ENCODE measurements at places on chromosomes 2 and 18.

DNA sequence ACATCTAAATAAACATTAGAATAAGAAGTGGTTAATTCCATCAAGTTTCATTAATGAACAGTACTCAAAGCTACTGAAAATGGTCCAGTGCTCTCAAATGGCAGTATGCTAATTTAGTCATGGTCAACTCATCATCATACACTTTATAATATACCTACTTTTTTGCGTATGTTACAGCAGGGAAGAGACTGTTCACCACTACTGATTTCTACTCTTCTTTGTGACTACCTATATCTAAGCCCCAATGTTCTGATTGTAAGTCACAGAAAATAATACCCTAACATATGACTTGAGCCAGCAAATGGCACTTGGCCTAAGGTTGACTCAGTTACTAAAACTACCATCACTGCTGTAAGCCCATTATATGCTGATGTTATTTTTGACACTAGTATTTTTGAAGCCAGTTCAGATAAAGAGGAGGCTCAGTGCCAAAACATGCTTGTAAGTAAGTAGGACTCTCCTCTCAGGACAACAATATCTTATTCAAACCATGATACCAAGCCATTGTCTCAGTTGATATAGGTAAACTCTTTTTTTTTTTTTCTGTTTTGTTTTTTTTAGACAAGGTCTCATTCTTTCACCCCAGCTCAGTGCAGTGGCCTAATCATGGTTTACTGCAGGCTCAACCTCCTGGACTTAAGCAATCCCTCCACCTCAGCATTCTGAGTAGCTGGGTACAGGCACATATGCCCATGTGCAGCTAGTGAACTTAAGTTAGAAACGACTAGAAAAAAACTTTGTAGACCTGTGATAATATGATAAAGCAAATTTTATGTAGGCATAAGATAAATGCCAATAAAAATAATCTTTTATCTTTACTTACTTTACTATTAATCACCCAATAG lies 266.9 kb downstream of the ZNF385B start:
- DNase-seq = no peak

DNA sequence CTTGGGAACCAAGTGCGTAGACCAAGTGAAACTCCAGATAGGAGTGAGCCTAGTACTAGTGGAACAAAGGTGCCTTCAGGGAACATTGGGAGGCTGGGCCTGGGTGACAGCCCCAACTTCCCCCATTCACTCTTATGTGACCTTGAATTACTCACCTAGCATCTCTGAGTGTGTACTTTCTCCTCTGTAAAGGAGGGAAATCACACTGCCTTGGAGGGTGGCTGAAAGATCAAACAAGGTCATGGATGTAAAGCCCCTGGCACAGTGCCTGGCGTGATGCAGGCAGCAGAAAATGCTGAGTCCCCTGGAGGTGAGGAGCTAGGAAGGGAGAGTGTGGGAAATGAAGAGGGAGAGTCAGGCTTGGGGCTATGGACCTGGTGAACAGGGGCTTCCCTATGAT lies 45.9 kb downstream of the MARCO start:
- DNase-seq = no peak

DNA sequence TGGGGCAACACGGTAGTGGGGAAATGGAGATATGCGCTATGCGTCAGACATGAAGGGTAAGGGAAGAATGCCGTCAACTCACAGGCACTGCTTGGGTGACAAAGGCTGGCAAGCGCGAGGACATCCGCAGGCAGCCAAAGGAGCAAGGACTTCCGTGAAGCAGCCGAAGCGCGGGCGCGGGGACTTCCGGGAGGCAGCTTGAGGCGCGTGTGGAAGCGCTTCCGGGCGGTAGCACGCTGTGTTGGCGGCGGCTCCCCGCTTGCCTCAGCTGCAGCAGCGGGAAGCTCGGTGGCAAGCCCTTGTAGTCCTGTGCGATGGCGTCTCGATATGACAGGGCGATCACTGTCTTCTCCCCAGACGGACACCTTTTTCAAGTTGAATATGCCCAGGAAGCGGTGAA lies at the start of gene PSMA8:
Gene PSMA8, plus strand, starts transcription at position 218 of the 400 bp plus-strand sequence. Its CDS starts 97 bp downstream, at position 315.
- peak; percentile 31 for DNase-seq

GRCh38 chr2:221845021-221845365 lies 272.9 kb upstream of the EPHA4 start:
- no peak for DNase-seq

DNA sequence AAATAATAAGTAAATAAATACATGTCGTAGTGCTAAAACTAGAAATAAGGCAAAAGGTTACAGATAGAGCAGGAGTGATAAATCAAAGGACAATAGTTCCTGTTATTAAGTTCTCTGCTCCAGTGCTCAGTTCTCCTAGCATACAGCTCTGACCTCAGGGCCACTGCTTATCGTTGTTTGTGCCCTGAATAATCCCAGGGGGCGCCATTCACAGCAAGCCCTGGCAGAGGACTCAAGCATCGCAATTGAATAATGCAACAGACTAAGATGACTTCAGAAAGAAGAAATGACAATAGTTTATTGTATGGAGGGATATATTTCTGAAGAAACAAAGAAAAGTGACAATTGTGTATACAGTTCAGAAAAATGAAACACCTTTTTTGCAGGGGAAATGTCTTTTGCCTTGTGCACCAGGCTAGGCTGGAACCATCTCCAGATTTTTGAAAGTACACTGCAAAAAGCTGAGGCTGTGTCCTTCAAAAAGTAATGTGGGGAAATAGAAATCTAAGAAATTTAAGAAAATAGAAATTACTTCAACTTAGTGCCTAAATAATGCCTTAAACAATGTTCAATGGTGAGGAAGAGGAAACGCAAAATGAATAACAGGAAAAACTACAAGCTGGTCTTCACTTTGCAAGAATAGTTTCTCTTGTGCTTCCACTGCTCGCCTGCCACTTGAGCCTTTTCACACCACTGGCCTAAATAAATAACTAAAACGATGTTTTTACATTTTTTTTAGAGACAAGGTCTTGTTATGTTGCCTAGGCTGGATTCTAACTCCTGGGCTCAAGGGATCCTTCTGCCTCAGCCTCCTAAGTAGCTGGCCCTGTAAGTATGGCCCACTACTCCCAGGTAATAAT lies 19.0 kb upstream of the CCNYL1 start:
- DNase-seq = peak; percentile 51

DNA sequence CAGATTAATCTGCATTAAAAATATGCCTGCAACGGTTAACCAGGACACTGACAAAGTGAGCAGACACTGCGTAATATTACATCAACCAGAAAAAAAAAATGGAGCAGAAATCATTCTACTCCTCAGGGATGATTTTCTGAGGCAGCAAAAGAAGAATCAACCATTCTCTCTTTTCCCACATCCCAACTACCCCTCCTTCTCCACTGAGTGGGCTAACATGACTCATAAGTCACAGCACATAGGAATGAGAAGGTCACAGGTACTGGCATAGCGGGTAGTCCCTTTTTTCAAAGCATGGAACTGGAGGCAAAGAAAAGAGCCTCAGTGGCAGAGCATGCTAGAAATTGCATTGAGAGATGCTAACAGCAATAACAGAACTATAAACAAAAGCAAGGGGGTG lies 54.3 kb upstream of the TSPYL6 start:
- DNase-seq = no peak

DNA sequence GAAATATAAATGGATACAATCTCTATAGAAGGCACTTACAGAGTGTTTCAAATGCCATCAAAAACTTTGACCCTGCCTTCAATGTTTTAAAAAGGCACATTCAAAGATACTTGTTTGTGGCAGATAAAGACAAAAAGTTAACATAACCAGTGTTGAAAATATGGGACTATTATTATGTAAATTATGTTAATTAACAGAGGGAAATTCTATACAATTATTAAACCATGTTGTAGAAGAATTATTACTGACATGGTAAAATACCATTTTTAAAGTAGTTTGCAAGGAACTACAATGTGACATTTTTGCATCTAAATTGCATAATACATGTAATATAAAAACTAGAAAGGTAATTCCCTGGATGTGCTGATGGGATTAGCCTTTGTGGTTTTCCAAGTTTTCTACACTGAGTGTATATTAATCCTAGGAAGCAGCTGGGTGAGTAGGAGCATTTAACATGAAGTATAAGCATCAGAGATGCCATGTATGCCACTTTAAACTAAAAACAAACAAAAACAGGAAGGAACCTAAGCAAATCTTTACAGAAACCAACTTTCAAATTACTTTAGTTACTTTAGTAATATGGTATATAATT lies 21.7 kb downstream of the MIB1 start:
- DNase-seq = no peak

DNA sequence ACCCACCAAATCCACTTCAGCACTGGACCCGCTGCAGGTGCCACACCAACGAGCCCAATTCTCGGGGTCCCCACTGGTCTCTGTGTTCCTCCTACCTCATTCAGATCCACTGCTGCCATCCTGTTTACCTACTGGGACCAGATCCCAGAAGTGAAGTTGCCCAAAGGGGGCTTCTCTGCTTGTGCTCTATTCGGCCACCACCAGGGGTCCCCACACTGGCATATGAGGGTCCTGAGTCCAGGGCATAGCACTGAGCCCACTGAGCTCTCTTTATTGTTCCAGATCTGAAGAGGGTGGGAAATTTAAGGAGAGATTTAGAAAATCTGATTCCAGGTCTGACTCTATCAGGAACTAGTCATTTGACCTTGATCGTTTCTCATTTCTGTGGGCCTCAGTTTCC lies 2.4 kb downstream of the GPR45 start:
- DNase-seq = no peak

DNA sequence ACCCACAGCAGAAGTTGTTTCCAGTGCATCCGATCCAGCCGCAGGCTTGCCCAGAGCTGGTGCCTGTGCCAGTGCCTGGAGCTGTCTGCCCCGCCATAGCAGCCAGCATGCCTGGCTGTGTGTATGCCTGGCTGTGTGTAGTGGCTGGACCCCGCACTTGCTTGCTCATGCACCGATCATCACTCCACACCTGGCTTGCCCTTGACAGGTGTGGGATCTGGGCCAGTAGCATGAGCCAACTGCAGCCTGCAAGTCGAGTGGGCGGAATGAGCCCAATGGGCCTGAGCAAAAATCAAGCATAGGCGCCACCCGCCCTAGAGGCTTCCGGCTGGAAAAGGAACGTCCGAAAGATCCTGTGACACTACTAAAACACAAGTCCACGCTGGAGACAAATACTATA lies 74.5 kb downstream of the EPB41L3 start:
- no peak for DNase-seq

- no peak for DNase-seq
Observed at GRCh38 chr2:67260343-67261277, 136.5 kb upstream of the ETAA1 start.

GRCh38 chr2:35989503-35989902 lies 366.1 kb upstream of the CRIM1 start:
- DNase-seq = no peak

GRCh38 chr18:30862900-30863299 lies 179.6 kb downstream of the DSC3 start:
- no peak for DNase-seq

- DNase-seq = peak; percentile 55
Observed at GRCh38 chr18:43596105-43596712, 318.9 kb upstream of the SYT4 start.

- DNase-seq = no peak
Observed at GRCh38 chr2:160427629-160428404, 65.8 kb downstream of the RBMS1 start.

GRCh38 chr2:37468170-37468569 lies 123.7 kb downstream of the QPCT start:
- DNase-seq = no peak

DNA sequence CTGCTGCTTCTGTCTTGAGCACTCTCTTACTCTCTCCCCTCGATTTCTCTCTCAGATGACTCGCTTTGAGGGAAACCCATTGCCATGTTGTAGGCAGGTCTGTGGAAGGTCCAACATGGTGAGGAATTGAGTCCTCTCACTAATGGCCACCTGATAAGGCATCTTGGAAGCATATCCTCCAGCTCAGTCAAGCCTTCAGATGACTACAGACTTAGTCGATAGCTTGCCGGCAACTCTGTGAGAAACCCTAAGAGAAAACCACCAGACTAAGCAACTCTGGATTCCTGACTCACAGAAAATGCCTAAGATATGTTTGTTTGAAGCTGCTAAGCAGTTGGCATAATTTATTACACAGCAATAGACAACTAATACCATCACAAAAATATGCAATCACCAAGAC lies 51.2 kb downstream of the WDR75 start:
- DNase-seq = no peak

DNA sequence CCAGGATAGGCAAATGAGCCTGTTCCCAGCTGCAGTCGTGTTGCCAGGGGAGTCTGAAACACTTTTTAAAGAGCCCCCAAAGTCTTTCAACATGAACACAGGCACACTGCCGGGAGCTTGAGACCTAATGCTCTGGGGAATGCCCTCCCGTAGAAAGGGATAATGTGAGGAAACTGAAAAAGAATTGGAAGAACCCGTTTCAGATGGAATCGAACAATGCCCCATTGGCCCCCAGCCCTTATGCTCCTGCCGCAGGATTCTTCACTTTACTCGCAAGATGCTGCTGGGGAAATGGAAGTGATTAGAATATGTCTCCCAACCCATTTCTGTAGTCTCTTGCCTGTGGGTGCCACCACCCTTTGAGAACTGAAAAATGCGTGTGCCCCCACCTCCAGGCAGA lies 136.3 kb upstream of the GATA6 start:
- DNase-seq = no peak

DNA sequence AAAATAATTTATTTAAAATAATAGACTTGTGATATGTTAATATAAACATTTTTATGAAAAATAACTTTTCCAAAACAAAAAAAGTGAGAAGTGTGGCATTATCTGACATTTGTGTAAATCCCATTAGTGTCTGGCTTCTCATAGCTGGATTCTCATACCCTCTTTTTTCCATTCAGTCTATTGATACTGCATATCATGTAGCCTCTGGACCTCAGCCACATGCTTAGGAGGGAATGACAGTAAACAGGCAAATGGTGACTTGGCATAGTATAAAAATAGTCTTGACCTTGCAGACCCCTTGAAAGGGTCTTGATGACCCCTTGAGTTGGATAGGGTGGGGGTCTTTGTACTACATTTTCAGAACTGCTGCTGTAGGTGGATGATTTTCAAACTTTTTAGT lies 29.2 kb downstream of the GALNT1 start:
- no peak for DNase-seq

DNA sequence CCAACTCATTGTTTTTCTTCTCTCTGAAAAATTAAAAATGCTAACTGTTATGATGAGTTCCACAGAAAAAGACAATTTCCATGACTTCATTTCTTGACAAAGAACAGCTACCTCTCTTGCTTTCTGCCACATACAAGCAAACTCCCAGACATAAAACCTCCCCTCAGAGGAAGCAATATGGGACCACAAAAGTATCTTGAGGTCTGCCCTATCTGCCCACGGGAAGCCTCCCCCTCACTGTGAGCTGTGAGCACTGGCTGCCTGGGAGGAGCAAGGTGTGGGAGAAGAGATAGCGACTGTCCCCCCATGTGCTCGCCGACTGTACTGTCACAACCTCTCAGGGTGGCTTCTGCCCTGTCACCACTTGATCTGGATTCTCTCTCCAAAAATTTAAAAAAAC lies 69.7 kb upstream of the NRP2 start:
- no peak for DNase-seq

GRCh38 chr18:77068321-77069312 lies 64.0 kb downstream of the MBP start:
- no peak for DNase-seq
